Natural killer cell treated with Interleukin-12 subunit alpha and Interleukin-12 subunit beta and Interleukin-15 and Interleukin-18, amount 100 ng/mL, for 72 hours (primary cell): ENCODE measurements at places on chromosomes 6 and 20.

- no peak for DNase-seq
- no peaks in the 10 kb centered on the region for H3K36me3 ChIP-seq
- H3K4me1 ChIP-seq = no peaks in the 10 kb centered on the region
- H3K27me3 ChIP-seq = peaks cover 10% of the 10 kb centered on the region
Measured at GRCh38 chr6:134161041-134161440, 108.6 kb upstream of the SLC2A12 start.

DNA sequence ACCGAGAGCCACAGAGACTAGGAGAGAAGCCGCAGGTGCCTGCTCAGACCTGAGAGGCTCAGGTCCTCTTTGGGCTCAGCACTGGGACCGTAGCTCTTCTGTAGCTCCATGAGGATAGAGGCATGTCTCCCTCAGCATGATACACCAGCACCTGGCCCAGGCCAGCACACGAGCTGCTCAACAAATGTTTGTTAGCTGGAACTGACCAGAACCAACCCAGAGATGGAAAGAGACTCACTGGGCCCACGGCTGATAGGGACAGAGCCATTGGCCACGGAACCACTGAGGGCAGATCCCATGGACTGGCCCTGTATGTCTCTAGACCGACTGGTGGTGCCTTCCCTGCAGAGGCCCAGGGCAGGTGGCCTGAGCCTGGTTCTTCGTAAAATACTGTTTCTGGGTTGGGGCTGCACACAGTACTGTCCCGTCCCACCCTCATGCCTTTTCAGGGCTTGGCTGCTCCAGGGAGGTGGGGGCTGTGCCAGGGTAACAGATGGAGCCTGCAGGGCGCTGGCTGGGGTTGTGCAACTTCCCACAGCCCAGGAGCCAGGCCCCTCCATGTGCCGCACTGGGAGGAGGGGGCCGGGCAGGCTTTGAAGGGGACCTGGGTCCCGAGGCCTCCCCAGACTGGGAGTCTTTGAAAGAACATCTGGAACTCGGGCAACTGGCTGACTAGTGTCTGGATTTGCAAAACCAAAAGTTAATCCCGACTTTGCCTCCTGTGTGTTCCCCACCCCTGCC is 5.2 kb downstream of the C20orf204 start:
- no peak overlapping the region for H3K4me3 ChIP-seq
- no peak for DNase-seq
- peaks cover 5% of the 10 kb centered on the region for H3K4me1 ChIP-seq
- H3K36me3 ChIP-seq = no peaks in the 10 kb centered on the region
- no peak overlapping the region for H3K27ac ChIP-seq

DNA sequence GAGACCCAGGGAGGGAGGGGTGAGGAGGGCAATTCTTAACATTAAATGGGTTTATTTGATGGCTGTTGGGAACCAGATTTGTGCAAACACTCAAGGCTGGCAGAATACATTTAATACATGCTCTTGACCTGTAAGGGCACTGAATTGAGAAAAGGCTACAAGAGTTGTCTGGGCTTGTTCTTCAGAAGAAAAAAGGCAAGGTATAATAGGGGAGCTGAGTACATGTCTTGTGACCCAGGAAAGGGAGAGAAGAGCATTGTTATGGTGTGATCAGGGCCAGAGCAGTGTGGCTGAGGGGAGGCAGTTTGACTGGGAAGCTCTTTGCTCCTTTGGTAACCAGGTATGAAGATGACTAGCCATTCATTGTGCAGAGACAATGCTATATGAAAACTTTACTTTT is 18.9 kb downstream of the KLHL31 start:
- H3K27ac ChIP-seq = peak overlapping the region; percentile 76
- peaks cover 34% of the 10 kb centered on the region for H3K4me1 ChIP-seq
- no peaks in the 10 kb centered on the region for H3K27me3 ChIP-seq
- no peaks in the 10 kb centered on the region for H3K36me3 ChIP-seq
- DNase-seq = no peak
- H3K4me3 ChIP-seq = peak overlapping the region; percentile 63

DNA sequence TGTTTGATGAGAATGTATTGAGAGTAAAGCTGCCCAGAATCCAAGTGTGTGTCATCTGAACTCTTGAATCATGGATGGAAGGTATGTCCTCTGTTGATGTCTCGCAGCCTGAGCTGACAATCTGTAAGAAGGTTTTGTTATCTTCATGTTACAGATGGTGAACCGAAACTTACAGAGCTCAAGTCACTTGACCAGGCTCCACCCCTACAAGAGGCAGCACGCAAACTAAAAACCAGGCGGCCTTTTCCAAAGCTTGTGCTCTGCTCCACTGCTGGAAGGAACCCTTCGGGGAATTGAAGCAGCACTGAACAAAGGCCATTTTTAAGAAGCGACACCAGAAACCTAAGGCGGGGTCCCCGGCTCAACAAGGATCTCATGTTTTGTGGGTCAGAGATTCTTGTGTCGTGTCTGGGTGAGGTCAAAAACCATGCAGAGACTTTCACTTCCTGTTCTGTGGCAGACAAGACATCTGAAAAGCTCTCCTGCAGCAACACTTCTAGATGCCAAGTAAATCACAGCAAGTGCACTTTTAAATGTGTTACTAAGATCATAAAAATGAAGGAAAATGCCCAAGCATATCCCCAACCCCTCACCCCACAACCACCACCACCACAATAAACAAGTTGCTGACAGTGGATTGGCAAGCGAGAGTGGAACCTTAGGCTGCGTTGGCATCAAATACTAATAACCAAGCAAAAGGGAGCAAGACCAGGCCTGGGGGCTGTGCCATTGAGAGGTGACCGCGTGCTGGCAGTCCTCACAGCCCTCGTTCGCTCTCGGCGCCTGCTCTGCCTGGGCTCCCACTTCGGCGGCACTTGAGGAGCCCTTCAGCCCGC is 27.3 kb downstream of the NQO2 start:
- H3K4me3 ChIP-seq = peak overlapping the region; percentile 74
- H3K36me3 ChIP-seq = no peaks in the 10 kb centered on the region
- no peak for DNase-seq
- peak overlapping the region; percentile 75 for H3K27ac ChIP-seq
